ENCODE measurements at places on chromosomes 12 and 14.
A peak's percentile ranks its signal among the peaks of the same experiment; 100 is the strongest.

GRCh38 chr12:88153959-88154358, 11.9 kb downstream of the TMTC3 start:
- ATAC-seq: no peak

GRCh38 chr12:124318278-124319020, 23.6 kb downstream of the RFLNA start:
- ATAC-seq: no peak

- ATAC-seq: no peak
Measured at GRCh38 chr12:99920353-99920960, 64.3 kb downstream of the ANKS1B start.

GRCh38 chr12:43381879-43382278, 170.1 kb downstream of the ADAMTS20 start:
- ATAC-seq: no peak

- ATAC-seq: no peak
Measured at GRCh38 chr12:68673788-68674187, 13.0 kb upstream of the NUP107 start.

- no peak for ATAC-seq
Measured at GRCh38 chr14:105118646-105119407, 49.7 kb downstream of the JAG2 start.

- ATAC-seq: no peak
Measured at GRCh38 chr12:118325081-118325480, 47.6 kb downstream of the TAOK3 start.

GRCh38 chr12:110289044-110289710, 8.1 kb downstream of the ATP2A2 start:
- no peak for ATAC-seq

- ATAC-seq: no peak
Measured at GRCh38 chr14:69696633-69697557, 70.0 kb upstream of the SRSF5 start.

DNA sequence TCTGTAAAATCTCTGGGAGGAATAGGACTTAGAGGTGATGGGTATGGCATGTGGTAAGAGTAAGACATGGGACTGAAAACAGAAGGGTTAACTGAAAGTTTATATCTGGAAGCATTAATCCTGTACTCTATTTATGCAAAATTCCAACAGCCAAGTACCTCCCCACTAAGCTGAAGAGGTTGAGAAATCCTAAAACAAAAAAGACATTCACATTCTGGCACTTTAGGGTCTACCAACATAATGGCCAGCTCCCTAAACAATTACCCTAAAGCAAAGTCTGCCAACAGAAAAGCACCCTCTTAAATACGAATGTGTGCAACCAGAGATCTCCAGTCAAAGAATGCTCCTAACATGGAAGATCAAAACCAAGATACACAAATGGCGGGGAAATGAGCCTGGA, 87.4 kb downstream of the GTF2A1 start:
- no peak for ATAC-seq

DNA sequence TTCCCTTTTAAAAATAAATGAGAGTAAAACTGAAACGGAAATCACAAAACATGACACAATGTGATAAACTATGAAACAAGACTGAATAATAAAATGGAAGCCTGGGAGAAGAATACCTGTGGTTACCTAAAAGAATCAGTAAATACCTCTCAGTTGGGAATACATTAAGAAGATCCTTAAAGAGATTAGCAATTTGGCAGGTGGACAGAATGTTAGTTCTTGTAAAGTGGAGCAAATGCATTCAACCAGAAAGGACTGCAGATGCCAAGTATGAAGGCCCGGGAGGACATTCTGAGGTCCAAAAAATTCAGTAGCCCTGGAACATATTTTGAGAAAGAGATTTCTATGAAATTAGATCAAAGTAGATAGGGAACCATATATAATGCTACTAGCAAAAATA, 861.3 kb upstream of the SEL1L start:
- ATAC-seq: no peak

DNA sequence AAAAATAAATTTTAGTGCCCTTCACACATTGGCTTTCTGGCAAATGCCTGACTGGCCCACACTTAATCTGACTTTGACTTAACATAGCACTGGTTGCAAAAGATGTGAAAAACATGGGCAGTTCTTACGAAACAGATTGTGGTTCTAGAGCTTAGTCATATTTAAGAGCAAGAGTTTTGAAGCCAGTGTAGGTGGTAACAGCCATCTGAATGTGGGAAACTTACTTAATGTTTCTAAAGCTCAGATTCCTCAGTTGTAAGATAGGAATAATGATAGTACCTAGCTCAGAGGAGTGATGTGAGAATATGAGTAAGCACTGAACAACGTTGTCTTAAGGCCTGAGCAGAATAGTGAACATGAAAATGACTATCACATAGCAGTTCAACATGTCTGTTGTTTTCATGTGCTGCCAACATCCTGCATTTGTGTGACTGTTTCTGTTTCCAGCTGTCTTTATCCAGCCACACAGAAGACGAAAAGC, 262.7 kb downstream of the SYT1 start:
- no peak for ATAC-seq

DNA sequence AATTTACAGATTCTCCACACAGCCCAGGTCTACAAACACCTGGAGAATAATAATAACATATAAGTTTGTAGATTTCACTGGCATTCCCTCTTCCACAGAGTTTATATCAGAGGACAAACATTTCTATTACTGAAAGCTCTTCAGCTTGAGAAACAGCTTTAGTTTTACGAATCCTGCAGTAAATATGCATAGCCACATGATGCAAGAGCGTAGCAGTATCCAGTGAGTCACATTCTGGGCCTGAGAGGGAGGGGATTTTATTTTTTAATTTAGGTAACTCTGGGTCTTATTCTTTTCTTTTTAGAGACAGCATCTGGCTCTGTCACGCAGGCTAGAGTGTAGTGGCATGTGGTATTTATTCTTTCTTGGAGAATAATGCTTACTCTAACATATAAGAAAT, 1002.8 kb downstream of the TRHDE start:
- no peak for ATAC-seq

DNA sequence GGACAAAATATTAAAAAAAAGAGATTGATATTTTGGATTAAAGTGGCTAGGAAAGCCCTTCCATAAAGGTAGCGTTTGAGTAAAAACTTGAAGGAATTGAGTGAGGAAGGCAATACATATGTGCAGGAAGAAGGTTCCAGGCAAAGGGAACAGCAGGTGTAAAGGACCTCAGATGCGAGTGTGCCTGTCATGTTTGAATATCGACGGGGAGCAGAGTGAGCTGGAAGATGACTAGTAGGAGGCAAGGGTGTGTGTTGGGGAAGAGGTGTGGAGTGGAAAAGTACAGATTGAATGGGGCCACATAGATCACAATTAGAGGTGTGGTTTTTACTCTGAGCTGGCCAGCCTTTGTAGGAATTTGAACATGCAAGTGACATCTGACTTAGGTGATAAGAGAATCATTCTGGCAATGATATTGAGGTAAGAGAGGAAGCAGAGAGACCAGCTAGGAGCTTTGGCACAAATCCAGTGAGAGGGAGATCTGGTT, 15.0 kb upstream of the FBXO33 start:
- no peak for ATAC-seq

DNA sequence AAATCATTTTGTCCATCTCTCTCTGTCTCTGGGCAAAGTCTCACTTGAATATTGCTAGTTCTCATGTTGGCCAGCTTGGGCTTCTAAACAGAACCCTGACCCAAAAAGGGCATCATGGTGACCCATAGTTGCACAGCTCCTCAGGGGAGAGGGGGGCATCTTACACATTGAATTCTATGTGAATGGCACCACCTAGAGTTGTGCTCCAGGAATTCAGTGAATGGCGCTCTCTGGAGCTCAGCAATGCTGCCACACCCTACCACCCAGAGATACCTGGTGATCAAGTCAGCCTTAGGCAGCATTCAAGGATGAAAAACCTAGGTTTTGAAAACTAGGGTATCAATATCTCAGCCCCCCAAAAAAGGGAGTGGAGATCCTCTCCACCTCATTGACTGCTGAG, 50.6 kb downstream of the SMUG1 start:
- no peak for ATAC-seq

DNA sequence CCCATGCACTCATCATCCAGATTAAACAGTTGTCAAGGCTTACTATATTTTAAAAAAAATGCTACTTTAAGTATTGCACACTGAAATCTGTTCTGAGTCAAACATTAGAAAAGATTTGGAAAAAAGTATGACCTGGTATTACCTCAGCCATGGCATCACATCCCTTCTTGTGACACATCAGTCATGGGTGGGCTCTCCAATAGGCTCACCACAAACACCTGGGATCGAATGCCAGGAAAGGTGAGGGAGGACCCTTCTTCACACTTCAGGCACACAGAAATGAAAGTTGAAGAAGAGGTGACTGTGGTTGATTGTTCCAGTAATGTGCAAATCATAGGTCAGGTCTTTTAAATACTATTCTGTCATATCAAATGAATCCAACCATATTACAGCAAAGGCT, 36.6 kb upstream of the GZMB start:
- ATAC-seq: no peak

GRCh38 chr12:46649433-46649832, 176.4 kb downstream of the SLC38A4 start:
- ATAC-seq: no peak

DNA sequence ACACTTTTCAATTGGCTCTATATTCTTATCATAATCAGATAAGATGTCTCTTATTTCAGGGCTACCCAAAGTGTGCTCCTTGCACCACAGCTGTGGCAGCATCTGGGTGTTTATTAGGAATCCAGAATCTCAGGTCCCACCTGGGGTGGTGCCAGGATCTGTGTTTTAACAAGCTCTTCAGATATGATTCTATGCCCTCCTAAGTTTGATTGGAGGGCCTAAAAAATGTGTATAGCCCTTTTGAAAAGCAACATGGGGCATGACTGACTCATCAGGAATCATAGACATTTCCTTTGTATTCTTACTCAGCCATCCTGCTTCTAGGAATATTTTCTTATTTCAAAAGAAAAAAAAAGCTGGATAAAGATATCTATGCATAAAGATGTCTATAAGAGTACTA, 103.1 kb downstream of the HELB start:
- ATAC-seq: no peak

DNA sequence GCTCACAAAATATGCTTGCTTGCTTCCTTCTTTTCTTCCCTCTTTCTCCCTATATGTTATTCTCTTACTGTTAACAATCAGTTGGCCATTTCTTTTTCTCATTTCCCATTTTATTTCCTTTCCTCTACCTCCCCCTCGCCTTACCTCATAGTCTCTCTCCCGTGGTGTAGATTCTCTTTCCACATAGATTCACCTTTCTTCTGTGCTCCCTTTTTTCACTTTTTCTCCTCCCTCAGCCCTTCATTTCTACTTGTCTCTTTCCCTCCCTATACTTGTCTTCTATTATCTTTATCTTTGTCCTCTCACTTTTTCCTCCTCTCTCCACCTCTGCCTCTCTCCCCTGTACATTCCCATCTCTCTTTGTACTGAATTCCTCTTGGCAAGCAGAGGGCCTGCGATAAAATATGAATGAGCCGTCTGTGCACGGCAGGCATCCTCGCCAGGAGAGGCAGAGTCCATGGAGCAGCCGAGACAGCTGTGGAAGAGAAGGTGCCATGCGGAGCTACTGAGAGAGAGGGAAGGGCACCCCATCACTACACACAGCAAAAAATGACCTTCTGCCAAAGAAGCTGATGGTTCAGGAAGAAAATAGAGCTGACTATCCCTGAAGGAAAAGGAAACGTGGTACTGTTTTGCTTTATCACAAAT, 12.1 kb downstream of the C14orf93 start:
- no peak for ATAC-seq

- peak; percentile 74 for ATAC-seq
Measured at GRCh38 chr12:53213348-53213747, 6.3 kb upstream of the ITGB7 start.

- peak; percentile 86 for ATAC-seq
Measured at GRCh38 chr12:84507956-84508850, 404.4 kb downstream of the SLC6A15 start.

GRCh38 chr14:57243320-57243719, 25.4 kb downstream of the EXOC5 start:
- no peak for ATAC-seq

- no peak for ATAC-seq
Measured at GRCh38 chr12:118743896-118744700, 237.2 kb upstream of the SRRM4 start.

DNA sequence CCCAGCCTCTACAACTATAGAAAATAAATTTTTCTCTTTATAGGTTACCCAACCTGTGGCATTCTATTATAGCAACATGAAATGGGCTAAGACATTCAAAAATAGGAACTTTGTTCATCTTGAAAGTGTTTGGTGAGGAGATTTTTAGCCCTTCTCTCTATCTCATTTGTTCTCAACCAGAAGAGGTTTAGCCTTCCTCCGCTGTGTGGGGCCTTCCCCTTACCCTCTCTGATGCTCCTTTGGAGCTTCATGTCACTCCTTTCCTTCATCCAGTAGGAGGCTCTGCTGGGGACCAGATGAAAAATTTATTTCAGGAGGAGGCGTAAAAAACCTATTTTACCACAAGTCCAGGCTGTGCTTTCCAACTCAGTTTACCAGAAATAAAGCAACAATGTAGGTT, 94.1 kb downstream of the RTN1 start:
- ATAC-seq: no peak

- no peak for ATAC-seq
Measured at GRCh38 chr14:75566752-75567151, 11.7 kb upstream of the FLVCR2 start.

DNA sequence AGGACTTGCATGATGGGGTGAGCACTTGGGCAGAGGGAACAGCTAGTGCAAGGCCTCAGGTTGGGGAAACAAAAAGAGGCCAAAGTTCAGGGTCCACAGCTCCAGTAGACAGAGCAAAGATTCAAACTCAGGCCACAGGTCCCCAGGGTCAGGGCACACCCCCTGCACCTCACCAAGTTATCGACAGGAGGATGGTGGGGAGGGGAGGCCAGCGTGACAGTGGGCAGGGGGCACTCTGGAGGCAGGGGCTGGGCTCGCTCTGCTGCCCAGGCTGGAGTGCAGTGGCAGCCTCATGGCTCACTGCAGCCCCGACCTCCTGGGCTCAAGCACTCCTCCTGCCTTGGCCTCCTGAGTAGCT, 32.4 kb upstream of the ULK1 start:
- no peak for ATAC-seq

DNA sequence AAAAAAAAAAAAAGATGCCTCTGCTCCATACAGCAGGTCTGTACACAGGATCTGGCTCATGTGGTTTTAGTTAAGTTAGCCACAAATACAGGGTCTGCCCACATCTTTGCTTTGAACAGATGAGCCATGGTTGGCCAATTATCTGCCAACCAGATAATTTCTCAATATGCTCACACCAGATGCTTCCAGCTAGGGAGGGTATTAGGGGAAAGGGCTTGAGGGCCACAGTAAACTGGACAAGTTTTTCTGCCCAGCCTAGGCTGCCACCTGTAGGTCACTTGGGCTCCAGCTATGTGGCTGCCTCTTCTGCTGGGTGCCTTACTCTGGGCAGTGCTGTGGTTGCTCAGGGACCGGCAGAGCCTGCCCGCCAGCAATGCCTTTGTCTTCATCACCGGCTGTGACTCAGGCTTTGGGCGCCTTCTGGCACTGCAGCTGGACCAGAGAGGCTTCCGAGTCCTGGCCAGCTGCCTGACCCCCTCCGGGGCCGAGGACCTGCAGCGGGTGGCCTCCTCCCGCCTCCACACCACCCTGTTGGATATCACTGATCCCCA, 776 bp downstream of the RDH5 start:
- peak; percentile 53 for ATAC-seq

All from gastroesophageal sphincter (tissue), 4 donors.